Stimulated activated CD4-positive, alpha-beta T cell treated with anti-CD3 and anti-CD28 coated beads, TNF-alpha, amount 100 ng/mL, for 1 hour (primary cell): ENCODE measurements at places on chromosomes 3 and 15.

DNA sequence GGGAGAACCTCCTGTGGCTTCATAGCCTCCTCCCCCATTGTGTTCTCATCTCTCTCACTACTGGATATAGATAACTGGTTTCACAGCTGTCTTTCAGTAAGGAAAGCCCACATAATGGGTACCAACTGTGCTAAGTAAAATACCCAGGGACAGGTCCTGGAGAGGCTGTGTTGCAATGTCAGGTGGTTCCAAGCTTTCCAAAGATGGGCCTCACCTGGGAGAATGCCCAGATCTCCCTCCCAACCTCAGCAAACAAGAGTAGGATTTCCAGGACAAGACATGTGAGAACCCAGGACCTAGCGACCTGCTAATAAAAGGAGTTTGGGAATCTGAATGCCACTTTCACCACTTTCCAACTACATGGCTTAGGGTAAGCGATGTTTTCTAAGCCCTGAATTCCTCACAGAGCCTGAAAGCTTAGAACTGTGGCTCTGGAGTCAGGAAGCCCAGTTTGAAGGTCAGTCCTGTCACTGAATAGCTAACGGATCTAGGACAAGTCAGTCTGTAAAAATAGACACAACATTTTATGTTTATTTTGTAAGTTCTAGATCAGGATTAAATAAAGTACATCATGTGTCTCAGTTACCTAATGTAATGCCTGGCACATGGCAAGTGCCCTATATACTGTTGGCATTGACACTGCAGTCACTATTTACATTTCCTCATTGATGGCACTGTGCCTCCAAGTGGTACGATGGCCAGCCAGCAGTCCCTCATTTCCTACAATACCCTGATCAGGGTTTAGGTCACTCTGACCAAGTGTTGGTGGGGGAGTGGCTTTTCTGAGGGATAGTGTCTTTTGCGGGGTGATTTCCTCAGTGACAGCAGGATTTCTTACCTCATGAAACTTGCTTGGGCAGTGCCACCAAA is 11.9 kb downstream of the CERS3 start:
- no peak for DNase-seq

DNA sequence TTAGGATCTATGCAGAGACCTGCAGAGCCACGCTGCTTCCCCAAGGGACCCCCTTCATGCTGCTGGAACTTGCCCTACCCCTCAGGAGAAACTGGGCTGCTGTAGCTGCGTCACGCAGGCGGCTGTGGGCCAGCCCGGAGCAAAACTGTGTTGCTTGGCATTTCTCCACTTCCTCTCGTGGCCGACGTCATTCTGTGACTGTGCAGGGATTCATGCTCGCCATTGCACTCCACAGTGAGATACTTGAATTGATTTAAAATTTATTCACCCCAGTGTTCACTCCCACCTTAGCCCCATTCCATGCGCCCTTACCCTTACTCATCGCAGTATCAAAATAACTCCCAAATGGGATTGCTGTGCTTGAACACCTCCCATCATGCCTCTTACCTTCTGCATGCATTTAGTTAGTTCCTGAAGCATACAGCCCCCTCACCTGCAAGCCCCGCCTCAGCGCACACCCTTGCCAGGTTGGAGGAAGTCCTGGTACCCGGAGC is 45.7 kb downstream of the TMEM44 start:
- DNase-seq, result no peak

- DNase-seq, result no peak
Observed at GRCh38 chr15:90099868-90100831, 2.1 kb downstream of the IDH2 start.

DNA sequence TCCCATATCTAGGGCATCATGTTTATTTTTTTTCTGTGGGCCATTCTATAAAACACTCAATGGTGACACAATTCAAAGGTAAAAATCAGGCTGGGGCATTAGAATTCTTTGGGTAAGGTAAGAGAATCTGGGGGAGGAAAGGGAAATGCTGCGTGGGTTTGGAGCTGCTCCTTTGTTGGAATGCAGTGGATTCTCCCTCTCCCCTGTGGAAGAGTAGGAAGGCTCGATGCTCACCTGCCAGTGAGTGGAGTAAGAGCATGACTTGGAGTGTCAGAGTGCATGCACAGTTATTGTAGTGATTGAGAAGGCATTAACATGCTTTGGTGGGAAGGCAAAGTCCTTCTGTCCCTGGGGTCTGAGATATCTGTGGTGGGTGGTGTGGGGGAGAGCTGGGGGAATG is 280.0 kb downstream of the PDCD6IP start:
- DNase-seq, result no peak

DNA sequence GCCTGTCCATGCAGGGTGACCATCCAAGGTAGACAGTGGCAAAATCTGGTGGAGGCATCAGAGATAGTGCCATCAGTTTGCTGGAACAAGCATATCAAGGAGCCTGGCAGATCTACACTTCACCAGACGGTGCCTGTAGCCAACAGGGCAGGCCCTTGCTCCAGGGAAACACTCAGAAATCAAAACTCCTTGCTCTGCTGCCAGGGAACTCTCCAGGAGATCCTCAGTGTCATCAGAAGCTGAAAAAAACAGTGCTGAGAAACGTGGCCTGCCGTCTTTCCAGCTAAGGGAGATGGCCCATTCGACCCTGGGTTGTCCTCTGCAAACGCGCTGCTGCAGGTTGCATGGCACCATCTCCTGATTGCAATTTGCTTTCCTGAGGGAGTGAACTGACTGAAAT is 30.5 kb upstream of the ATP13A3 start:
- DNase-seq, result no peak

DNA sequence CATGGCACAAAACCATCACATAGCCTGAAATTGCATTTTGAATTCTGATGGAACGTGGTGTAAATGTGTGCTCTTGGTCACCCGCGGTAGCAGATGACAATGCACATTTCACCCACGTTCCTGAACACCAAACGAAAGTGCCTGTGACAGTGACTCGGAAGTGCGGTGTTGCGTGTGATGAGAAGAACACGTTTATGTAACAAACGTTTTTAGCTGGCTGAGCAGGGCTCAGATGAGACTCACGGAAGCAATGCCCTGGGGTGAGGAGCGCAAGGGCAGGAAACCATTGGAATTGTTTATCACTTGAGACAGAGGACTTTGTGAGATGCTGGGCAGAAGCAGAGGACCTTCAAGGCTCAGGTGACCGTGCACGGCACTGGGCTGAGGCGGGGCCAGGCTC is 449.2 kb upstream of the CFAP20DC start:
- DNase-seq, result no peak

DNA sequence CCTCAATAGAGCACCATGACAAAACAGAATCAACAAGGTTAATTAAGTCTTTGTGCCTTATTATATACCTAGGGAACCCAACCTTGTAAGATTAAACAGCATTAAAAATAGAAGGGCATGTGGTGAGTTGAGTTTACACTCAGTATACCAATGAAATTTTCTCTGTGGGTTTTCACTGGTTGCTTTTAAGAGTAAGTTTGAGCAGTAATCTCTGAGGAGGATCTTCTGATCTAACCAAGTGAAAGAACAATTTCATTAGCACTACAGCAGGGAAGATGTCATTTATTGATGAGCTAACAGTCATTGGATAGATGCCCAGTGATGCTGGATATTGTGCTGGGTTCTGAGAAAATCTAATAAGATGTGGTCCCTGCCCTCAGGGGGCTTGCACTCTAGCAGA is 26.9 kb upstream of the AKAP13 start:
- no peak for DNase-seq

GRCh38 chr3:155991212-155991611 is 120.8 kb downstream of the GMPS start:
- no peak for DNase-seq

GRCh38 chr15:96102631-96103030 is 227.9 kb upstream of the NR2F2 start:
- no peak for DNase-seq

GRCh38 chr15:66251790-66252684 is 1.5 kb downstream of the MEGF11 start:
- DNase-seq, result no peak

GRCh38 chr15:55630858-55631257 is 42.7 kb upstream of the PYGO1 start:
- no peak for DNase-seq

DNA sequence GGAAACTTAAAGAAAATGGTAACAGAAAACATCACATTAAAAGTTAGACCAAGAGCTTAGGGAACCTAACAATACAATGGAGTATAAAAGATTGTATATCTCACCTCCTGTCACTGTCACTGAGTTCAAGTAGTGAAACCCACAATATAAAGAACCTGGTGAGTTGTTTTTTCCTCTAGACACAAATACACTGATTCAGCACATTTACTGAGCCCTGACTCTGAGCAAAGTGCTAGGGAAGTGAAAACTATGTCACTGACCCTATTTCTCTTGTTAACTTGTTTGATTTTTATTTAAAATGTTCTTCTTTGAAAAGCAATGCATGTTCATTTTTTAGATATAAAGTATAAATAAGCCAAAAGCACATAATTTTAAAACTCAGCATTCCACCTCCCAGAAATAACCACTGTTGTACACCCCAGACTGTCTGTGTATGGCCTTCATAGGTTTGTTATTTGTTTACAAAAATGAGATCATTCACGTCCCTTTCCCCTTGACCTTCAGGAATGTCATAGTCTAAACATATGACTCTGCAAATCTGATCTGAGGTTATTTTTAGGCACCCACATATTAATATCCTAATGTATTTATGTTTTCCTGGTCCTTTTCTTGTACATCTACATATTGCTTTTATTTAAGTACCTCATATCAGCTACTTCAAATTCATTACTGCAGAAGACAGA is 69.2 kb upstream of the CSTA start:
- no peak for DNase-seq

DNA sequence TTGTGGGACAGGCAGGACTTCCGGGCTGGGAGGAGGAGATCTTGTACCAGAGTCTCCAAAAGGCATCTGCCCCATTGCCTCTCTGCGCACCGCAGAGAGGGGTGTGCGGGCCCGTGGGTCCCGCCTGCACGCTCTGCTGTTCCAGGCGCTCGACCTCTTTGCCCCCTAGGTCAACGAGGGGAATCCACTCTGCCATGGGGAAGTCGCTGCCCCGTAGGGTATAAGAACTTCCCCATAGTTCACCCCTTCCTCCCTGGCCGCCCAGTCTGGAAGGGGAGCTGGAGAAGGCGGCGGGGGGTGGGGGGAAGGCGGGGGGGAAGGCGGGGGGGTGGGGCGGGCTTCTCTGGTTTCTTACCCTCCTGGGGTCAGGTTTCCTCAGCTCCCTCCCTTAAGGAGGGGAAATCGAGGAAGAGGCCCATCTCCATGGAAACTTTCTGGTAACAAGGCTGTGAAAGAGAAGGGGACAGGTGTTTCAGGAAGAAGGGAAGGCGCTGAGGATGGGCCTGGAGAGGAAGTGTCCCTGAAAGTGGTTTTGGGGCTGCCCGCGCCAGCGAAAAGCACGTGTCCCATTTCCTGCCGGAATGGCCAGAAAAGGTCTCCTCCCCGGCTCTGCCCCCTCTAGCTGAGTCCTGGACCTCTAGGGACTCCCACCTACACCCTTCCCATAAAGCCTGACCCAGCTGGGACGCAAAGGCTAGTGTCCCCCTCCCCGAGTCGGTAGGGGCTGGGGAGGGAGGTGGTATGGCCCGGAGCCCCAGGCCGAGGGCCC is 27.5 kb downstream of the NR1I2 start:
- DNase-seq, result no peak
